Tongue (tissue), 3 donors: ENCODE measurements at places on chromosomes 11 and 22.
A peak's percentile ranks its signal among the peaks of the same experiment; 100 is the strongest.

DNA sequence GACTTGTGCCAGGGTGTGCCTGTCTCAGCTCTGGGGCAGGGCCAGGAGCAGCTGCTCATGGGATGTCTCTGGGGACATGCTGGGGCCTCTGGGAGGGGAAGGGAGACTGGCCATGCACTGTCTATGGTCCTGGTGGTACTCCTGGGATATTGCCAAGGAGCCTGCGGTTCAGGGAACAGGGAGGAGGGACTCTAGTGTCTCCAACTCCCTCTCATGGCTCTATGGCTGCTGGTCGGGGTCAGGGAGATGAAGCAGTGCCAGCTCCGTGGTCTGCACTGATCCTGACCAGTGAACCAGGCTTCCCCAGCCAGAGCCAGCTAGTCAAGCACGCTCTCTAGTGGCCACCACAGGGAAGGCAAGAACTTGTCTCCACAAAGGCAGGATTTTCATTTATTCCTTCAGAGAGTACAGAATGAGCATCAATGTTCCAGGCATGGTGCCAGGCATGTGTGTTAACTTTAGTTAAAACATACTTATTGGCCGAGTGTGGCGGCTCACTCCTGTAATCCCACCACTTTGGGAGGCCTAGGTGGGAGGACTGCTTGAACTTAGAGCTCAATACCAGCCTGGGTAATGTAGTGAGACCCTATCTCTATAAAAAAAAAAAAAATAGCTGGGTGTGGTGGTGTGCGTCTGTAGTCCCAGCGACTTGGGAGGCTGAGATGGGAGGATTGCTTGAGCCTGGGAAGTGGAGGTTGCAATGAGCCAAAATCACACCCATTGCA, 2.5 kb upstream of the BEST1 start:
- peak; percentile 96 for DNase-seq

DNA sequence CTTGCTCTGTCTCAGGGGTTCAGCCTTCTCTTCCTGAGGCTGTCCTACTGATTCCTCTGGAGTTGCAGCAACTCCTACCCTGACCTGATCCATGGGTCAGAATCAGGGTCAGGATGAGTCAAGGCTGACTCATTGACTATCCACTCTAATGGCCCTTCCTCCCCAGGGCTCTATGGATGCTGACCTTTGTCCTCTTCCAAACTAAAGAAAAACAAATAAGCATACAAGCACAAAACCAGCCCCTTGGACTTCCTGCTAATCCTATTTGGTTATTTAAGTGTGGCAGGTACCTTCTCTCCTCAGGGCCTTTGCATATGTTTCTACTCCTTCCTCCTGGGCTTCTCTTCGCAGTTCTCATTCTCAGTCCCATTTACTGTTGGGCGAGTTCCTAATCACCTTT, 204.5 kb upstream of the NAV2 start:
- no peak for DNase-seq

DNA sequence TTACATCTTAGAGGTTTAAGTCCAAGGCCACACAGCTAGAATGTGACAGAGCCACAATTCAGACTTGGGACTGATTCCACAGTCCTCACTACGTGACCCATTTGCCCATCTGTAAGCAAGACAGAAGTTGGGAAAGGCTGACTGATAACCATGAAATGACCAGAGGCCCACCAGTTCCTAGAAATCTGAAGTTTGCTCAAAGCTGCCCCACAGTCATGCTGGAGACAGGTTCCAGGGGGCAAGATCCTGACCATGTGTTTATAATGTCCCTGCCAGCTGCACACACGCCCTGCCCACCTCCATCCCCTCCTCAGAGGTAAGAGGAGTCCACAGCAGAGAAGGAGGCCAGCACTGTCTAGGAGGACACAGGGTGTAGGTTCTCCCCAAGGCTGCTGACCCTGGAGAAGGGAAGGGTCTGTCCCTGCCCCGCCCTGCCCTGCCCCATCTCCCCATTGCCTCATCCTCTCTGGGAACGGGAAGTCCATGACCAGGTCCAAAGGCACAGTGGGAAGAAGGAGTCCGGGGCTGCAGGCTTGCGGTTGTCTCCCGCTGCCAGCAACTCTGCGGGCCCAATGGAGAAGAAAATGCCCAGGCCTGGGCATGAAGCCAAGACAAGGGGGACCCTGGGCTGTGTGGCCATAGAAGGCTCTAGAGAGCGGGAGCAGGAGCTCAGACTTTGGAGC, 11.9 kb upstream of the OAF start:
- DNase-seq = no peak

- DNase-seq = no peak
Measured at GRCh38 chr22:35604621-35605368, 12.3 kb downstream of the MB start.

- peak; percentile 88 for DNase-seq
Measured at GRCh38 chr11:2420502-2421225, 20.1 kb downstream of the TSSC4 start.

DNA sequence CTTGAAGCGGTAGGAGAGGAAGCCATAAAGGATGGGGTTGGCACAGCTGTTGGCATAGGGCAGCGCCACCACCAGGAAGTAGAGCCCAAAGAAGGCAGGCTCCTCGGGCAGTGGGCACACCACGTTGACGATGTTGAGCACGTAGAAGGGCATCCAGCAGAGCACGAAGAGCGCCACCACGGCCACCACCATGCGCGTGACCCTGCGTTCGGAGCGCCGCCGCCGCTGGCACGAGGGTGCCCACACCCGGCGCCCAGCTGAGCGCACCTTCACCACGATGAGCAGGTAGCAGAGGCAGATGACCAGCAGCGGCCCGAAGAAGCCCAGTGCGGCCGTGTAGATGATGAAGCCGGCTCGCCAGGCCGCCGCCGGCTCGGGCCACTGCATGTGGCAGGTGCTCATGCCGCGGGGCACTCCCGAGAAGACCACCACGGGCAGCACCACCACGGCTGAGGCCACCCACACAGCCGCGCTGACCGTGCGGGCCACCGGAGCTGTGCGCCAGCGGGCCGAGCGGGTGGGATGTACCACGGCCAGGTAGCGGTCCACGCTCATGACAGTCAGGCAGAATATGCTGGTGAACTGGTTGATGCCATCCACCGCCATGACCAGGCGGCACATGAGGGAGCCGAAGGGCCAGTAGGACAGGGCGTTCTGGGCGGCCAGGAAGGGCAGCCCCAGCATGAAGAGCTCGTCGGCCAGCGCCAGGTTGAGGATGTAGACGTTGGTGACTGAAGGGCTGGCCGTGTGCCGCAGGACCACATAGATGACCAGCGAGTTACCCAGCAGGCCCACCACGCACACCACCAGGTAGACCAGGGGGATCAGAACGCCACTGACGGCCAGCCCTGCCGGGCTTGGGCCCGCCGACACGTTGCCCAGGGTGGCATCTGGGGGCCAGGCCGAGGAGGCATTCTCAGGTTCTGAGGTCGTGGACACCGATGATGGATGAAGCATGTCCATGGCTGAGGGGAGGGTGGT, 5.1 kb downstream of the SSTR3 start:
- no peak for DNase-seq

DNA sequence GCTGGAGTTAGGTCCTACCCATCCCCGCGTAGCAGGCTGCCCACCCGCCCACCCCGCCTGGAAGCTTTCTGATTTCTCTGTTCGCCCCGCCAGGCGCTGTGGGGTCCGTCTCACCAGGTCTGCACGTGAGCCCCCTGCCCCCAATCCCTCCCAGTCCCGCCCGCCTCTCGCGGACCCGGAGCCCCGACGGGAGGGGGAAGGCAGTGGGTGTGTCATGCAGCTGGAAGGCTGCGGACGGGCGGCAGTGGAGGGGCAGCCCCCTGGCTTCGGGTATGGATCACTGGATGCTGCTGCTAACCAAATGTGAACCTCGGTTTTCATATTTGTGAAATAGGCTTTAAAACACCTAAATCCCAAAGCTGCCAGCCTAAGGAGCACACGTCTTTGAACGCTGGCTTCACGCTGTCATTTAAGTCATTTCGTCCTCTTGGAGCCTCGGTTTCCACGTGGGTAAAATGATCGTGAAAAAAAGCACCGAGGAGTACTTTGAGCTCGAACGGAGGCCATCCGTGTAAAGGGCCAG, 568 bp upstream of the BIK start:
- DNase-seq = no peak

- no peak for DNase-seq
Measured at GRCh38 chr11:94526645-94527438, 14.6 kb downstream of the C11orf97 start.

GRCh38 chr11:120102050-120102863, 35.7 kb downstream of the TRIM29 start:
- DNase-seq = no peak

DNA sequence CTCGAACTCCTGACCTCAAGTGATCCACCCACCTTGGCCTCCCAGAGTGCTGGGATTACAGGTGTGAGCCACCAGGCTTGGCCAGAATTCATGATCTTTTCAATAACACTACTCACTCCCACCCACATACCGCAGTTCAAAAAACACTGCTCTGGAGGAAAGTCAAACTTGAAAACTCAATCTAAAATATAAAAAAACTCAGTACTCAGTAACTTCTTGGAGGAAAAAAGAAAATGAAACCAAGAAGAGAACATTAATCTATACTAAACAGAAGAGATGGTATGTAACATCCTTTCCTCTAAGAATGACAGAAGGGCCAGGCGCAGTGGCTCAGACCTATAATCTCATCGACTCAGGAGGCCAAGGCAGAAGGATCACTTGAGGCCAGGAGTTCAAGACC, 58.3 kb downstream of the MRTFA start:
- no peak for DNase-seq

- no peak for DNase-seq
Measured at GRCh38 chr11:17019232-17019631, 5.0 kb upstream of the PLEKHA7 start.

- no peak for DNase-seq
Measured at GRCh38 chr22:17336061-17336460, 33.2 kb upstream of the CECR2 start.

GRCh38 chr22:42433754-42434682, 1.8 kb upstream of the NFAM1 start:
- DNase-seq = peak; percentile 64

DNA sequence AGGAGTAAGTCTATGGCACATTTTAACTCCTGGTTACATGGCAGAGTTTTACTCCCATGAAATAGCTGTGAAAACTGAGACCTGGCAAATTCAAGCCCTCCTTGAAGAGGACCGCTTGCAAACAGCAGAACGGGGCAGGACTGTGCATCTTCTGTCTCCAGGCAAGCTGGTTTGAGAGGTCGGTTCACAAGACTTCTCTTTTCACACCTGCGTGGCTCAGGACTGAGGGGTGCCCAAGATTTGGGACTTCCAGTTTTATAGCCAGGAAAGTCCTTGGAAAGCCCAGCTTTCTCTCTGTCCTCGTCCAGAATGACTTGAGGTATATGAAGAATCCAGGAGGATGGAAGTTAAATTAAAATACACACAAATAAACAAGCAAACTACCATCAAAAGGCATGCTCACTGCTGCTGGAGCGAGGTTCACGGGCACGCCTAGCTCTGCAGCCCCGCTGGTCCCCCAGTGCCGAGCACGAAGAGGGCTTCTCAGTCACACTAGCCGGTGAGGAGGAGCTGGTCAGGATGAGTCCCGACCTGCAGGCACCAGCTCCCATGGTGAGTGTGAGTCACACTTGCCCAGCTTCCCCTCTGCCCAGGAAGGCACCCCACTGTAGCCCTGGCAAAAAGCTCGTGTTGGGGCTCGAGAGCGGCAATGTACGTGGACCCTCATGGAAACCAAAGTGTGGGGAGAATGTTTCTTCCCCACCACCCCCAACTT, 1382.4 kb downstream of the BRD1 start:
- DNase-seq = no peak

DNA sequence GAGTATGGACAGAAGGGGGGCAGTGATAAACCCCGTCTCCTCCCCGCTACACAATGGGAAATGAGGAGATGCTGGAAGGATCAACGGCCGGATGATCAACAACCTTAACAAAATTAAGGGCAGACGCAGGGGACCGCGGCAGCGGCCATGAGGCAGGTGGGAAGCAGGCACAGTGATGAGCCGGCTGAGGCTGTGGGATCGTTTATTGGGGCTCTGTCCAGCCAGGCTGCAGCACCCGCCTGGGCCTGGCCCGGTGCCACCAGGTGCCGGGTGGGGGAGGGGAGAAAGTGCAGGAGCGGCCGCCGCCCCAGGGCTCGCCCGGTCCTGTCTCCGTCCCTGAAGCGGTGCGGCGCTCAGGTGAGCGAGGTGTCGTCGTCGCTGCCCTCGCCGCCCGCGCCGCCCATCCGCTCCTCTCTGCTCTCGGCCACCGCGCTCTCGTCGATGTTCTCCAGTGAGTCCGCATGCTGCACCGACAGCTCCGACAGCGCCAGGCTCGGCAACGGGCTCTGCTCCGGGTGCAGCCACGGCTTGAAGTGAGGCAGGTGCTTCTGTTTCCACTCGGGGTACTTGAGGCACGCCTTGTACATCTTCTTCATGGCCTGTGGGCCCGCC, 2.4 kb upstream of the ARAP1 start:
- DNase-seq = no peak

- DNase-seq = no peak
Measured at GRCh38 chr11:62402960-62403730, 15.7 kb upstream of the SCGB1A1 start.

GRCh38 chr11:95500466-95500865, 269.5 kb upstream of the SESN3 start:
- no peak for DNase-seq

- DNase-seq = no peak
Measured at GRCh38 chr11:41781441-41781840, 322.0 kb upstream of the LRRC4C start.
